Left ventricle myocardium superior (tissue), 1 donor: ENCODE measurements at places on chromosomes 1 and 21. TPM values are rescaled to one million over a fixed set of nuclear protein-coding genes. Genes with fewer than 3 reads are reported as not detected.

- DNase-seq, result no peak
These were observed 67.0 kb downstream of the SIPA1L2 start for GRCh38 chr1:232562855-232563510.

GRCh38 chr1:171611306-171611705 is 10.7 kb upstream of the MYOCOS start:
- no peak for DNase-seq

DNA sequence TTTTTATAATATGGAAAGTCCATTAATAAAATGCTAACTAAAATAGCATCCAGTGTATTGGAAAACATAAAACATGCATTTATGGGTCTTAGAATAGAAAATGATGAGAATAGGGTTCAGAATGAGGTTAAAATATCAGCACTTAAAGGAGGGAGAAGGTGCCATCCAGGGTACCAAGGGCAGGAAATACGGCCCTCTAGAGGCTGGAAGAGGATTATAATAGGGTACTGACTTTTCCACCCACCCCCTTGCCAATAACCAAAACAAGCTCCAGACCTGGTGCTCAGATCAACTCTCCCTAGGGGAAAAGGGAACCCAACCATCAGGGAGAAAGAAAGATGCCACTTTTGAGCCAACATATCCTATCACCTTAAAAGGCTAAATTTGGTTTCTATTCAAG is 26.7 kb downstream of the ASTN1 start:
- DNase-seq, result no peak

- no peak for DNase-seq
These were observed 18.8 kb downstream of the PLA2G2A start for GRCh38 chr1:19960591-19960990.

- DNase-seq, result no peak
These were observed 19.3 kb upstream of the PTPRC start for GRCh38 chr1:198619375-198620140.

Gene PTGS2
- 0.77 TPM for total RNA-seq
